ENCODE measurements at places on chromosomes 6 and 20.

DNA sequence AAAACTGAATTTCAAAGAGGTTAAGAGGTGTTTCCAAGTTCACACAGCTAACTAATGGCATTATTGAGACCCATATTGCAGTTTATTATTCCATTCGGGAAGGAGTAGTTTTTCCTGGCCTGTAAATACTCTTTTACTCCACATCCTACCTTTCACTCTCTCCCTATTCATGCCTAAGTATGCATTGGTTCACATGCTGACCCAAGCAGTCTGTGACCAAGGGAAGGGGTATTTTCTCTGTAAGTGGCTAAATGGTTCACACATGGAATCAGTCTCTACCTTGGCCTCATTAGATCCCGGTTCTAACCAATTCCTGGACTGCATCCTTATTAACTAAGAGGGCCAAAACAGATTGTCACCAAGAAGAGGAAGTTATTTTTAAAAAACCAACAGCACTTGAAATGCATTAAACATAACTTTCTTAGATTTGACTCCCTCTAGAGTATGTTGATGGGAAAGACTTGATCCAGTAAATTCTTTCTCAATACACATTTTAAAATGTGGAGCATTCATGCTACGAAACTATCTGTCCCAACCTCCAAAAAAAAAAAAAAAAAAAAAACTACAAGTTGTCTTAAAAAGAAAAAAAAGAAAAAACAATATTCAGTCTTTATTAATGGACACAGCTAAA lies 17.8 kb upstream of the RSPO3 start:
- no peak for DNase-seq

- DNase-seq, result no peak
Observed at GRCh38 chr6:73418081-73418741, 23.6 kb downstream of the DDX43 start.

DNA sequence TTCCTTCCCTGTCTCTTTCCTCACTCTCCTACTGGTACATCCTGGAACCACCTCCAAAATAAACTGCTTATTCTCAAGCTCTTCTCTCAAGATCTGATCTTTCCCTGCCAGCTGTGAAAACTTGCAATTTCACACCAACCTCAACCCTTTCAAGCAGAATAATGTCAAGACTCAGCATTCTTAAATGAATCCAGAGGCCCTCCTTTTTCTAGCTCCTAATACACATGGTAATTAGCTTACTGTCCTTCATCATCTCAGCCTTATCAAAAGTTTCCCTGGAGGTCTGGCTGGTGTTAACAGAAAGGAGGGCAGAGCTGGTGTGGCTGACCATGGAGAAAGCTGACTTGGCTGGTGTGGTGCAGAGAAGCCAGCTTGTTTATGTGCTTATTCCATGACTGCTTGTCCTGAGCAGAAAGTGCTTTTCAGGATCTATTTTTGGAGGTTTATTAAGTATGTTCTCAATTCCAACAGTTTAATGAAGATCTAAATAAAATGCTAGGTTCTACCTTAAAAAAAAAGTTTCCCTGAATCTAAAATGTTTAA lies 50.5 kb downstream of the CFAP61 start:
- no peak for DNase-seq

DNA sequence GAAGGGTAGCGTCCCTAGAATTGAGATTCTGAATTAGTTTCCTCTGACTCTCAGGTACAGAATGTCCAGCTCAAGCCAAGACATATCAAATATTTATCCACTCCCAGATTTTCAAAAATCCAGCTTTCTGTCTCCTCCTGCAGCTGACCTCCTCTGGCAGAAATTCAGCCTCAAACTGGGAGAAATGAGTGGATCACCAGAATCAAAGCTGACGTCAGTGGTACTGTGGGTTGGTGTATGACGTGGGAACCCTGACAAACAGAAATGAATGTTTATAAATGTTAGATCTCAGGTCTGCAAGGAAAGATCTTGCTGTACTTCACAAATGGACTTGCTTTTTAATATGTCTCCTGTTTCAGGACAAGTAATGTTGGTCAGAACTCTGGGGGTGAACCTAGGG lies 595.0 kb downstream of the PTPRT start:
- DNase-seq, result no peak

- no peak for DNase-seq
Observed at GRCh38 chr6:29553268-29554057, 6.1 kb downstream of the UBD start.

DNA sequence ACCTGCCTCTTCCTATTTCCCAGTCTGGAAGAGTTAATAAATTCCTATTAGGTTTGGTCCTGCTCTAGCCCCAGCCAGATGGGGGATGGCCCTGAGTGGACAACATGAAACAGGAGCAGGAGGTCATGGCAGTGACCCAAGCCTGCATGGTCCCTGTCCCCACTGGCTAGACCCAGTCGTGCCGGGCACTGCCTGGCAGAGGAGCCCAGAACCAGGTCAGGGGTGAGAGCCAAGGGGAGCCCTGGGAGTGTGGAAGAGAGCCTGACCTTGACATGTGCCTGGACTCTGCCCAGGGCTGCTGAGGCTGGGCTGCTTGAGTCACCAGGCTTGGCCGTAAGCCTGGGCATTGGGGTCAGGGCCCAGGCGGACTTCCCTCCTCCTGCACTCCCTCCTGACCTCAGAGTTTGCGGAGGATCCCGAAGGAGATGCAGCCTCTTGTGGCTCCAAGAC lies 3.6 kb downstream of the AVP start:
- DNase-seq, result no peak

GRCh38 chr20:34312024-34312460 lies 8.9 kb upstream of the AHCY start:
- DNase-seq, result no peak

GRCh38 chr6:12008366-12009179 lies 3.5 kb upstream of the HIVEP1 start:
- peak; percentile 88 for DNase-seq

DNA sequence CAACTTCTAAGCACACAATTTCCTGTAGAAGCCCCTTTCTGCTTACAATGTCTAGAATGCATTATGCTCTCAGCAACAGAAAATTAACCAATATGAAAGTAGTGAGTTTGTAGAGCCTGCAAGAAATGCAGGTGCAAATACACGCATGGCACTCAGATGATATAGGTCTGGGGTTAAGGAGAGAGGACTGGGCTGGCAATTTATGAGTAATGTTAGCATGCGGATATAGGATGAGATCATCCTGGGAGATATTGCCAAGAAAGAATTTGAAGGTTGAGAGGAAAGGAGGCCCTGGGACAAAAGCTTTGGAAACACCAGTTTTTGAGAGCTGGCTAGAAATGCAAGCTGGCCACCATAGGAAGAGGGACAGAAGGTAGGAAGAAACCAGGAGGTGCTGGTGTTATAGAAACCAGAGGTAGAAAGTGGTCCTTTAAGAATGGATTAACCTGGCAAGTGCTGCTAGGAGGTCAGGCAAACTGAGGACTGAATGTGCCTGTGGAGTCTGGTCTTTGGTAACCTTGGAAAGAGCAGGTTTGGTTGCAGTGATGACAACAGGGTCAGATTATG lies 183.2 kb upstream of the MYLIP start:
- no peak for DNase-seq

DNA sequence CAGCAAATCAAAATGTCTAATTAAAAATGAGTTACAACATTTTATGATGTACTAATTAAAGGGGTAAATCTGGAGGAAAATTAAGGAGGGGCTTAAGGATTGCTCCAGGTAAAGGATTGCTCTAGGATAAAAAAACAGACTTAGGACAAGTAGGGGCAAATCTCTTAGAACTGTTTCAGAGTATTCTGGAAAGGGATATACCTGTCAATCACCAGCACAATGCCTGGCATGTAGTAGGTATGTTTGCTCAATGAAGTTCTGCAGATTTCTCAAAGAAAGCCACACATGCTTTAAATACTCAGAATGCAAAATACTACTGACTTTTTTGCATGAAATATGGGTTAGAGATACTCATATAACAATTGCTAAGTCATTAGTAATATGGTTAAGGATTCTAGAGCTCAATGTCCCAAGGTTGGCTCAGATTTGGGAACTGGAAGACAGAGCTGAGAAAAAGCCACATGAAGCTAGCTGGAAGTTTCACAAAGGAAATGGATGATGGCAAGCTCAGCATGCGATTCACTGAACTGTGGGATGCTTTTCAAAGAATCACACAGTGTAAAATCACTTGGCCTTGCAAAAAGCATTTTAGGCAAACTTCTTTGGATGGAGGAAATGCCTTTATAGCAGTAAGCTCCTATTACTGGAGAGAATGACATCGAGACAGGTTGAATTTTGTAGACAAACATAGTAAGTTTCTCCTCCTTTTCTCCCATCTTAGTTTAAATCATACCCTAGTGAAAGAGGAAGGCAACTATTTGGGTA lies 72.8 kb downstream of the MAP3K5 start:
- DNase-seq, result no peak

GRCh38 chr6:75203721-75204120 lies 2.1 kb downstream of the COL12A1 start:
- no peak for DNase-seq

DNA sequence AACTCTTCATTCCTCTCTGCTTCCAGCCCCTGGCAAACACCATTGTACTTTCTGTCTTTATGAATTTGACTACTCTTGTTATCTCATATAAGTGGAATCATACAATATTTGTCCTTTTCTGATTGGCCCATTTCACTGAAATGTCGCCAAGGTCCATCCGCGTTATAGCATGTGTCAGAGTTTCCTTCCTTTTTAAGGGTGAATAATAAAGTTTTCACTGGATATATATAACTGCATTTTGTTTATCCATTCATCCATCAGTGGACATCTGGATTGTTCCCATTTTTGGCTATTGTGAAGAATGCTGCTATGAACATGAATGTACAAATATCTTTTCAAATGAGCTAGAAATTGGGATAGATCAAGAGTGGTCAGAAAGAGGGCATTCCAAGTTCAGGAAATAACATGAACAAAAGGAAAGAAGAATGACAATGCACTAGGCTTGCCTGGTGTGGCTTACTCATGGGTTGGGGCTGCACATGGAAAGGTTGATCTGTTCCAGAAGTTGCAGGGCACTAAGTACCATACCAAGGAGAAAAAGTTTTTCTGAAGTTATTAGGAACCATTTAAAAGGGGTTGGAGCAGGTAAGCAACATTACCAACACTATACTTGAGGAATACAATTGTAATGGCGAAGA lies 10.0 kb upstream of the L3MBTL3 start:
- no peak for DNase-seq

DNA sequence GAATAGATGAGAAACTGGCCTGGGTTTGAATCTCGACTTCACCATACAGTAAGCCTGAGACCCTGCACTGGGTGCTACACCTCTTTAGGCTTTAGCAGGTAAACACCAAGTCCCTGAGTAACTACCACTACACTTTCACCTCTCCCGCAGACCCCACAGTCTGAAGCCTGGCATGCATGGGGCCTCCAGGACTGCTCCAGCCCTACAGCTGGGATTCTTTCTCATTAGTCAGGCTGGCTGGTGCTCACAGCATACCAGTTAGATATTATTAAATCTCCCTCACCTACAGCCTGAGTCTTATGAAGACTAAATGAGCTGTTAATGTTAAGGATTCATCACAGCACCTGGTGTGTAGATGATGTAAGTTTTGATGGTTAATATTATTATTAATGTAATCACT lies 388.7 kb downstream of the ARHGAP18 start:
- DNase-seq, result no peak

GRCh38 chr6:156150391-156150790 lies 626.8 kb upstream of the ARID1B start:
- no peak for DNase-seq

- no peak for DNase-seq
Observed at GRCh38 chr6:86016077-86016476, 373.4 kb upstream of the SYNCRIP start.

- DNase-seq, result no peak
Observed at GRCh38 chr6:44926556-44926955, 401.6 kb upstream of the RUNX2 start.

DNA sequence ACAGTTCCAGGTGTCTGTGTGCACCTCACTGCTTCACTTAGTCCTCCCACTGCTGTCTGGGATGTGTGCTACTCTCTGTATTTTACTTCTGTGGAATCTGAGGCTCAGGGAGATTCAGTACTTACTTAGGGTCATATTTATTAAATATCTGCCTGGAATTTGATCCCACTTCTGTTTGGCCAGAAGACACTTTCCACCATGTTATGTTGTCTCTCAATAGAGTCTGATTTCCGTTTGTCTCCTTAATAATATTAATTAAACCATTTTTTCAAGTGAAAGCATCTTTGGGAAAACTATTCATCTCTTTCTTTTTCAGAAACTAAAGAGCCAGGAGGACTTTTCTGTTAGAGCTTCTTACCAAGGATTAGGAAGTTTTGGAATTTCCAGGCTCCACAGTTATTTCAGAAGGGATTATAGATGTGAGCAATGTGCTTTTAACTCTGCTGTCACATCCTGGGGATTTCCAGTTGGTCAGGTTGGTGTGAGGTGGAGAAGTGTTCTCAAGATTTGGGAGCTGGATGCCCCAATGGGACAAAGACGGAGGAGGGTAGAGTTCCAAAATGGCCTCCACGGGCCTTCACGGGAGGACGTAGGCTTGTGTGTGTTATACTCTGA lies 156.8 kb upstream of the RALGAPA2 start:
- no peak for DNase-seq

- DNase-seq, result no peak
Observed at GRCh38 chr20:50645253-50646068, 45.9 kb downstream of the RIPOR3 start.

GRCh38 chr6:112846681-112847080 lies 499.6 kb downstream of the RFPL4B start:
- no peak for DNase-seq

GRCh38 chr6:28354688-28355554 lies 5.2 kb downstream of the ZKSCAN3 start:
- no peak for DNase-seq

GRCh38 chr6:106511288-106512047 lies 117.8 kb downstream of the RTN4IP1 start:
- no peak for DNase-seq

DNA sequence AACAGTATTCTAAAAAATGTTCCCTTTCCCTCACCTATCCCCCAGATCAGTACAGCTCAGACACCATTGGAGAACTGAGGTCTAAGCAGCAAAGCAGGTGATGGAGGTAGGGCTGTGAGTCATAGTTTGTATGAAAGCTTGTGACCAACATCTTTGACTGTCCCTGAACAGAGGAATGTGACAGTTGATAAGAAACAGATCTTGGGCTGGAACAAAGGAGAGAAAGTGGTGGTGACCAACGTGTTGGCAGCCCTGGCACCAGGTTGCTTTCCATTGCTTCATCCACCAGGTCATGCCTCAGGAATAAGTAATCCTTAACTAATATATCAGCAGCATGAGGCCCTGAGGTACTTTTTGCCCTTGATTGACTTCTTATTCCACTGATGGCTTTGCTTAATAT lies 19.9 kb upstream of the CRIP3 start:
- DNase-seq, result no peak

GRCh38 chr6:135522965-135523692 lies 25.6 kb upstream of the AHI1 start:
- no peak for DNase-seq

GRCh38 chr20:23231561-23232218 lies 118.9 kb upstream of the NXT1 start:
- DNase-seq, result peak; percentile 64

DNA sequence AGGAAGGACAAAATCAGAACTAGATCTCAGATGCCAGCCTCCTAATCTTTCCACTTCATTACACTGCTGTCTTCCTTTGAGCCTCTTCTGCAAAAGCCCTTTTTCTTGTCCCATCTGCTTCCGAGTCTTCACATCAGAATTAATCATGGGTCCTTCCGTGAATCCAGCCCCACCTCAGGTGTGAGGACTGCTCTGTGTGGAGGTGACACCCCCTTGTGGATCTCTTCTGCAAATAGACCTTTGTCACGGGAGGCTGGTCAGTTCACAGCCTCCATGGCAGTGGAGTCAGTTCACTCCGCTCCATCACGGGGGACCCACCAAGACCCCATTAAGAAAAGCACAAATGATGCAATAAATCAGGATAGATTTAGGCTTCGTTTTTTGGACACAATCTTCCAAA lies 171.1 kb downstream of the ADAT2 start:
- DNase-seq, result no peak

Measured in coronary artery (tissue), 2 donors.